Cardiac muscle cell (in vitro differentiated cells and primary cell): ENCODE measurements at places on chromosomes 12 and 14. TPM values are rescaled to one million over a fixed set of nuclear protein-coding genes. Genes with fewer than 3 reads are reported as not detected.

DNA sequence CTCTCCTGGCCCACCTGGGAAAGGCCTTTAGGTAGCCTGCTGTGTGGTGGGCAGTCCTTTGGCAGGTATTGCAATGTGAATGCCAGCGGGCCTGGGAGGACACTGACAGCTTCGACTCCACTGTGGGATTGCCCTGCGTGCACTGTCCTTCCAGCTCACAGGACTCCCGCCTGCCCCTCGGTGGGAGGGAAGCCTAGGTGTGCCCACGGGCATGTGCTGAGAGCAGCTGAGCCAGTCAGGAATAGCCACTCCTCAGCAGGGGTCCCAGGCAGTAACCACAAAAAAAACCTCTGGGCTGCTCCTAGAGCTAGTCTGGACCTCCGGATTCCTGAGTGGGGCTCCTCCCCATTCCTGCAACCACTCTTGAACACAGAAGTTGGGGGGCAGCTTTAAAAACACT lies 278.2 kb downstream of the FOXN3 start:
- no peak overlapping the region for H3K4me3 ChIP-seq
- no peak for DNase-seq
- no peaks in the 10 kb centered on the region for H3K27me3 ChIP-seq
- H3K36me3 ChIP-seq = no peaks in the 10 kb centered on the region
- H3K4me1 ChIP-seq = no peaks in the 10 kb centered on the region

- H3K27ac ChIP-seq = no peak overlapping the region
- DNase-seq = no peak
- H3K4me3 ChIP-seq = no peak overlapping the region
- H3K27me3 ChIP-seq = no peaks in the 10 kb centered on the region
- H3K4me1 ChIP-seq = no peaks in the 10 kb centered on the region
Measured at GRCh38 chr14:40345334-40345733, 913.1 kb upstream of the FBXO33 start.

DNA sequence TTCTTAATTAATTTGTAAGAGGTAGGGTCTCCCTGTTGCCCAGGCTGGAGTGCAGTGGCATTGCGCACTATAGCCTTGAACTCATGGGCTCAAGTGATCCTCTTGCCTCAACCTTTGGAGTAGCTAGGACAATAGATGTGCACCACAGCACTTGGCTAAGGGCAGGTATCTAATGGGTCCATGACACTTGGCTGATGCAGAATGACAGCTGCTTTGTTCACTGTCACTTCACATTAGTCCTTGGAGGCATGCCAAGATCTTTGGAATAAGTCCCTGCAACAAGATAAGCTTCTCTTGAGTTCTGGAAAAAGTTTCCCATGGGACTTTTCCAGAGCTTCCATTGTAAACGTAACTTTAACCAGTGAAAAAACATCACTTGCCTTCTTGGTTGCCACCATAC lies 23.4 kb downstream of the COQ6 start:
- no peaks in the 10 kb centered on the region for H3K27me3 ChIP-seq
- peaks cover 7% of the 10 kb centered on the region for H3K36me3 ChIP-seq
- no peak overlapping the region for H3K4me3 ChIP-seq
- H3K4me1 ChIP-seq = peaks cover 7% of the 10 kb centered on the region
- peak overlapping the region; percentile 9 for H3K27ac ChIP-seq

- H3K27me3 ChIP-seq = no peaks in the 10 kb centered on the region
Measured at GRCh38 chr14:104586832-104587620, 7.5 kb downstream of the C14orf180 start.

GRCh38 chr14:92316176-92316575 lies 6.8 kb upstream of the SLC24A4 start:
- no peaks in the 10 kb centered on the region for H3K36me3 ChIP-seq
- H3K4me3 ChIP-seq = no peak overlapping the region
- H3K27me3 ChIP-seq = peaks cover 52% of the 10 kb centered on the region
- H3K27ac ChIP-seq = no peak overlapping the region
- H3K4me1 ChIP-seq = no peaks in the 10 kb centered on the region

Gene PPP4R4
- 0.59 and 0.77 TPM in 2 replicates for polyA plus RNA-seq

Gene KIF21A
- polyA plus RNA-seq = 19.4 and 31.0 TPM in 2 replicates
